Hippocampal formation (tissue), 2 donors: ENCODE measurements at places on chromosomes 11 and 22.

DNA sequence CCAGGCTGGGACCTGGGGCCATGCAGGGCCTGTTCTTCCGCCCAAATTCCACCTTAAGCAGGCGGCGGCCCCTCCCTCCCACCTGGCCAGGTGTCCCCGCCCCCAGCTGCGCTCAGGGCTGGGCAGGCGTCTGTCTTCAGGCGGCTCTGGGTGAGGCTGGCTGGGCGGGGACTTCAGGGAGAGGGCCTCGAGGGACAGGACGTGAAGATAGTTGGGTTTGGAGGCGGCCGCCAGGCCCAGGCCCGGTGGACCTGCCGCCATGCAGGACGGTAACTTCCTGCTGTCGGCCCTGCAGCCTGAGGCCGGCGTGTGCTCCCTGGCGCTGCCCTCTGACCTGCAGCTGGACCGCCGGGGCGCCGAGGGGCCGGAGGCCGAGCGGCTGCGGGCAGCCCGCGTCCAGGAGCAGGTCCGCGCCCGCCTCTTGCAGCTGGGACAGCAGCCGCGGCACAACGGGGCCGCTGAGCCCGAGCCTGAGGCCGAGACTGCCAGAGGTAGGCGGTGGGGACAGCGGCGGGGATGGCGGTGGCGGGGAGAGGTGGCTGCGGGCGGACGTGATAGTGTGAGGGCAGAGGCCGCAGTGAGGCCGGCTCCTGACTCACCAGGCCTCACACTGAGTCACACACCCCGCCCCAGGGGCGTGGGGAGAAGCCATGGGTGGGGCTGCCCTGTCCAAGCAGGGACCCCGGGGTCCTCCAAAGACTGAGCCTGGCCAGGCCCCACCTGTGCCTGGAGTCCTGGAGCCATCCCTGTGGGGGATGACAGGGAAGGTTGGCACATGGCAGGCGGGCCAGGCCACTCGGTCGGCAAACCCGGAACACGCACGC is at the start of gene PKP3:
PKP3 (plus strand) TSS at position 176 of the 824 bp plus-strand sequence; CDS start at position 260, 84 bp downstream.
- DNase-seq: no peak

DNA sequence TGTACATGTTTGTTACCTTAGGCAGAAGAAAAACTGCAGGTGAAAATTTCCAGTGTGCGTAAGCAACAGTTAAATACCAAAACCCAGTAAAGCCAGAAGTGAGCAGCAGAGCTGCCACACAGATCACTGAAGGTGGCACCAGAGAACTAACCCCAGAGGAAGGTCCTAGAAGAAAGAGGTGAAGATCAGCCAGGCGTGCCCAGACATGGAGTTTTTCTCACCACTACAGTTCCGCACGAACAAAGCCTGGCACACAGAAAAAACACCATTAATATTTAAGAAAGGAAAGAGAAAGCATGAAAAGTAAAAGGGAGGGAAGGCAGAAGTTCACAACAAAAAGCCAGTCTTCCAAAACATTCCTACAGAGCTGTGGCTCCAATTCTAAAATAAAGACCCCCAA is 60.7 kb downstream of the STK33 start:
- DNase-seq: no peak

DNA sequence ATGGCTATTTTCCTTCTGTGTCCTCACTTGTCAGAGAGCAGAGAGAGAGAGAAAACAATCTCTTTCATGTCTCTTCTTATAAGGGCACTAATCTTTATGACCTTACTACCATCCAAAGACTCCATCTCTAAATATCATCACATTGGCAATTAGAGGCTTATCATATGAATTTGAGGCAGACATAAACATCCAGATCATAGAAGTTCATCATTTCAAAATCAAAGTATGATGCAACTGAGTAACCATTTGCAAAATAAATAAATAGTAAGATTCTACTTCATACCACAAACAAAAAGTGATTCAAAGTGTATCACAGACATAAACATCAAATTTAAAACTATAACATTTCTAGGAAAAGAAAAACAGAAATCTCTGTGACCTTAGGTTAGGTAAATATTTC is 504.7 kb upstream of the ARHGAP42 start:
- no peak for DNase-seq

DNA sequence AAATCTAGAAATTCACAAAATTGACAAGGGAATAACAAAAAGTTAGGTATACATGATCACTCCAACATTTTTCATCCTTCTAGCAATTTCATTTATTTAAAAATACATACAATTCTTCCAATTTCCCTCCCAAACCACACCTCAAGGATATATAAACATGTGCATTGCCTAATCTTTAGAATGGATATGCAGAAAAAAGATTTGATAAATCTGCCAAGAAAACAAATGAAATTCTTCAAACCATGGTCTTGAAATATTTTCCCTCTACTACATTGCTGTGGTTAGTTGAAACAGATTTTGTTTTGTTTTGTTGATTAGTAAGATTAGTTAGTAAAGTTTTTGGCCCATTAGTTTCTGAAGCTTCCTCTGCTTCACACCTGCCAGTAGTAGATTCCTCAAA is 703.3 kb upstream of the CCDC179 start:
- DNase-seq: no peak

GRCh38 chr11:76158394-76159302 is 47.7 kb downstream of the WNT11 start:
- DNase-seq: no peak
